Fibroblast of lung (primary cell): ENCODE measurements at places on chromosomes 7 and 10. TPM values are rescaled to one million over a fixed set of nuclear protein-coding genes. Genes with fewer than 3 reads are reported as not detected.

The SPDYE2B gene
- not detected in 2 replicates for total RNA-seq

The PDE1C gene
- total RNA-seq: 23.4 and 27.6 TPM in 2 replicates

The SRGN gene
- total RNA-seq: 147 and 363 TPM in 2 replicates

The MUC12 gene
- total RNA-seq: 0.50 and 0.51 TPM in 2 replicates

The ZNF862 gene
- 8.0 and 10.9 TPM in 2 replicates for total RNA-seq
